Esophagus squamous epithelium (tissue), 5 donors: ENCODE measurements at places on chromosomes 12 and 14. TPM values are rescaled to one million over a fixed set of nuclear protein-coding genes. Genes with fewer than 3 reads are reported as not detected.

Gene ERGIC2
- total RNA-seq, result 75.2 TPM

Gene KRT2
- total RNA-seq, result not detected

Gene SPTB
- 2.7 TPM for total RNA-seq

Gene RD3L
- not detected for total RNA-seq

Gene TEDC1
- 12.8 TPM for total RNA-seq

Gene KCNJ8
- 5.0 TPM for total RNA-seq

Gene AMHR2
- 0.76 TPM for total RNA-seq

Gene TMPRSS12
- total RNA-seq, result not detected

- no peaks in the 10 kb centered on the region for H3K27me3 ChIP-seq
- DNase-seq, result no peak
- H3K36me3 ChIP-seq, result no peaks in the 10 kb centered on the region
Measured at GRCh38 chr12:26467351-26467750, 272.0 kb downstream of the SSPN start.

GRCh38 chr12:116397148-116397547, 119.7 kb upstream of the MED13L start:
- DNase-seq, result no peak
- no peak overlapping the region for H3K4me3 ChIP-seq
- H3K27me3 ChIP-seq, result no peaks in the 10 kb centered on the region
- H3K4me1 ChIP-seq, result no peaks in the 10 kb centered on the region

DNA sequence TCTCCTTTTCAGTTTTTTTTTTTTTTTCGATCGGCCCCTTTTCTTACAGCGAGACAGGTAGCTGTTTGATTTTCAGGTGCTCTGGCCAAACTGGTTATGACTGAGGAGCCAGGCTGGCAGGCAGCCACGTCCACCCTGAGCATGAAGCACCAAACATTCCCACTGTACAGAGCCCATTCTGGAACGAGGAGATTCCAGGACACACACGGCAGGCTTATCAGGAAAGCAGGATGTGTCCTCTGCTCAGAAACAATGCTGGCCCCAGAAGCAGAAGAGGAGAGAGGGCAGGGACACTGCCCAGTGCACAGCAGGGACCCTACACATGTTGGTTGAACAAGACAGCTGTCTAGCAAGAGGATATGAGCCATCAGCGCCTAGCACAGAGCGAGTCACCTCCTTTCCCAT, 3.7 kb upstream of the KRT2 start:
- no peaks in the 10 kb centered on the region for H3K36me3 ChIP-seq
- no peak overlapping the region for H3K4me3 ChIP-seq
- no peak for DNase-seq
- H3K27ac ChIP-seq, result no peak overlapping the region
- peaks cover 28% of the 10 kb centered on the region for H3K27me3 ChIP-seq

DNA sequence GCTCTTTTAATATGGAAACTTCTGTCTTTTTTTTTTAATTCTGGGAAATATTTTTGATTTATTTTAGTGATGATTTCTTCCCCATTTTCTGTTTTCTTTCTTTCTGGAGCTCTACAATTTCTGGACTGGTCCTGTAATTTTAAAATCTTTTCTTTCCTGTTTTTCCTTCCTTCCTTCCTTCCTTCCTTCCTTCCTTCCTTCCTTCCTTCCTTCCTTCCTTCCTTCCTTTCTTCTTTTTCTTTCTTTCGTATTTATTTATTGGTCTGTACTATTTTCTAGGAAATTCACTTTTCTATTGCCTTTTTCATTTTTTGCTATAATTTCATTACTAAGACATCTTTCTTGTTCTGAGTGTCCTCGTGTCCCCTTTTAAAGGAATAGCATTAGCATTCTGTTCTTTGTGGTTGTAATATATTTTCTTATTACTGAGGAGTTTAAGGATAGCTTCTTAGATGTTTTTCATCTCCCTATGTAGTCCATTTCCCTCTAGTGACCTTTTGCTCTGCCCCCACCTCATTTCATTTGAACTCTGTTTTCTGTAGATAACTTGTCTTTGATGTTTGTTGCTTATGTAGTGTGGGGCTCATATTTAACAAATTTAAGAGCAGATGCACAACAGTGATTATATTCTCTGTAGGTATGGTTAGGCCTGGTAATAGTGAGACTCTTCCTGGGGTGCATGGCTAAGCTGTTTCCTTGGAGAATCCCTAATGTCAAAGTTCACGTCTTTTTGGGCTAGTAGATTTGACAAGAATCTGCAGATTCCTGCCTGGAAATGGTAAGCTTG, 38.0 kb downstream of the TBC1D15 start:
- no peak overlapping the region for H3K4me3 ChIP-seq
- no peaks in the 10 kb centered on the region for H3K36me3 ChIP-seq
- no peaks in the 10 kb centered on the region for H3K27me3 ChIP-seq
- DNase-seq, result no peak

DNA sequence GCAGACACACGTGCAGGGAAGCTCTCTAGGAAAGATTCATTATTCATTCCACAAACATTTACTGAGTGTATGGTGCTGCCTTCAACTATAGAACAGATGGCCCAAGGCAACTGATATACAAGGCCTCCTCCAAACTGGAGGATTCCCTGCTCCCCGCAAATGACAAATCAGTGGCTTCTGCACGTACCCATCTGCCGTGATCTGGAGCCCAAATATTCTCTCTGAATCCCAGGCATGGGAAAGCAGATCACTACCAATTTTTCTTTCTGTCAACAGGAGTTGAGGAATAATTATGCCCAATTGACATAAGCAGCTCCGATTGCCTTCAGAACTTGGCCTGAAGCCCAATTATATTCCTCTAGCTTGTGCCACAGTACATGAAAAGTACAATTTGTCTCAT, 174.2 kb upstream of the CCDC196 start:
- no peak overlapping the region for H3K27ac ChIP-seq
- H3K4me1 ChIP-seq, result no peaks in the 10 kb centered on the region
- DNase-seq, result no peak

DNA sequence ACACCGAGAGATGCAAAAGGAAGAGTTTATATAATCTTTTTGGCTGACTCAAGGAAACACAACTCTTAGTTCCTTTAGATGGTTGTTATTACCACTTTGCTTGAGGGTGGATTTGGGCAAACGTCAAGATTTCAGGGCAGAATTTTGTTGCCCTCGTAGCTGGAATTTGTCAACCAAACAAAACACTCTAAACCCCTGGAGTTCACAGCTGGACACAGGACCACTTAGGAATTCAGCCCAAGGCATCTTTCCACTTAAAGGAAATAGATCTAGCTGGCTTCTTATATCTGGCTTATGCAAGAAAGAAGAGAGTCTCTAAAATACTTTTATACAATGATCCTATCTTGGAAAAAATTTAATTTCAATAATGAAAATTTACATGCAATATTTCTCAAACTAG, 237.8 kb upstream of the LRIG3 start:
- H3K27ac ChIP-seq, result no peak overlapping the region
- no peak overlapping the region for H3K4me3 ChIP-seq
- H3K36me3 ChIP-seq, result no peaks in the 10 kb centered on the region
- no peak for DNase-seq

DNA sequence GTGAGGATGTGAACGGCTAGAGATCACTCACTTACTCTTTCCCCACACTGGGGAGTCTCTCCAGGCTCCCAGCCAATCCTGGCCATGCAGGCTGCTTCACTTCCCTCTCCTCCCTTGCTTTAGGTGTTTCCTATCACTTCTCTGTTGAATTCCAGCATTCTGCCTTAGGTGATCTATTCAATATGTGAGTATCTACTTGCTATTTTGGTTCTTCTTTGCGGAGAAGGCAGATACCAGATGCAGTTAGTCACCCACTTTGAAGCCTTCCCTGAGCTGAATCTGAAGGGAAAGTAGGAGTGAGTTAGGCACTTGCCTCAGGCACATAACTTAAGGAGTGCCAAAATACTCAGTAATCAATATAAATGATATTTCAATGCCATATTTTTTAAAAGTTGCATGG, 36.0 kb upstream of the FAR2 start:
- H3K27me3 ChIP-seq, result no peaks in the 10 kb centered on the region
- no peaks in the 10 kb centered on the region for H3K4me1 ChIP-seq
- H3K36me3 ChIP-seq, result no peaks in the 10 kb centered on the region

DNA sequence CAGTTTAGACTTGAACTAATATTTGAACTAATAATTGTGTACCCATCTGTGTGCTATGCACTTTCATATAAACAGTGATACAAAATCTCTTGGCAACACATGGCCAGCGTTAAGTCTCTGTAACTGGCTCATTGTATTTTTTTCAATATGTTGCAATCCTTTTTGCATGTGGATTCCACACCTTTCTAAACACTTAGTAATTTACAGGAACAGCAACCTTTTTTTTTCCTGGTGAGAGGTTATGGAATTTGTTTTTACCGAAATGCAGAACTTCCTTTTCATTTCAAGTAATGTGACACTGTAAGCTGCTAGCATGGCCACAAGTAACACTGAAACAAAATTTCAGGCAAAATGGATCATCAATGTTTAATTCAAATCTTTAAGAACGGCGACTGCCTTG, 45.4 kb upstream of the EPS8 start:
- no peak overlapping the region for H3K27ac ChIP-seq
- H3K36me3 ChIP-seq, result no peaks in the 10 kb centered on the region
- H3K4me3 ChIP-seq, result no peak overlapping the region
- H3K27me3 ChIP-seq, result no peaks in the 10 kb centered on the region
- H3K4me1 ChIP-seq, result no peaks in the 10 kb centered on the region
- DNase-seq, result no peak

GRCh38 chr14:102603293-102603907, 11.0 kb downstream of the RCOR1 start:
- peaks cover 11% of the 10 kb centered on the region for H3K4me1 ChIP-seq
- no peak for DNase-seq
- H3K36me3 ChIP-seq, result no peaks in the 10 kb centered on the region
- H3K27ac ChIP-seq, result no peak overlapping the region
- no peaks in the 10 kb centered on the region for H3K27me3 ChIP-seq

DNA sequence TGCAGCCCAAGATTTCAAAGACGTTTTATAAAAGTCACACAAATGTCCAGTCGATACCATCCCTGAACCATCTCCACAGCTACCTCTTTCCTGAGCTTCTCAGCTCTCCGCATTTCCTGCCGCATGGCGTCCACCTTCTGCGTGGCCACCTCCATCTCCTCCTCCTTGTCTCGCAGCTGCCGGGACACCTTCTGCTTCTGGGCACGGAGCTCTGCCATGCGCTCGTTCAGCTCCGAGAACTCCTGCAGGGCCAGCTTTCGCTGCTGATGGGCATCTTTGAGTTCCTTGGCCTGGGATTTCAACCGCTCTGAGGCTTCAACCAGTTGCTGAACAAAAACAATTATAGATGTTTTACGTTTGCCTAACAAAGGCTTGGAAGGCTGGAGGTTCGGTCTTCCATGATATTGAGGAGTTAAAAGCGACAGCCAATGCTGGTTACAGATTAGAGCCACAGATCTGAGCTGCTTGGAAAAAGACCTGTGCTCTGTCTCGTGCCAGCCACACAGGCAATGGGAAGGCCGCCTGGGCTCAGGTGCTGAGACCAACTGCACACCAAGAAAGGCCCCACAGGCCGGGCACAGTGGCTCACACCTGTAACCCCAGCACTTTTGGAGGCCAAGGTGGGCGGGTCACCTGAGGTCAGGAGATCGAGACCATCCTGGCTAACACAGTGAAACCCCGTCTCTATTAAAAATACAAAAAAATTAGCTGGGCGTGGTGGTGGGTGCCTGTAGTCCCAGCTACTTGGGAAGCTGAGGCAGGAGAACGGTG, 49.6 kb downstream of the AMN start:
- peaks cover 46% of the 10 kb centered on the region for H3K36me3 ChIP-seq
- H3K4me1 ChIP-seq, result no peaks in the 10 kb centered on the region
- no peak overlapping the region for H3K27ac ChIP-seq
- H3K27me3 ChIP-seq, result no peaks in the 10 kb centered on the region
- DNase-seq, result no peak

GRCh38 chr14:23186913-23187654, 3.6 kb upstream of the SLC7A8 start:
- no peak overlapping the region for H3K27ac ChIP-seq
- peaks cover 3% of the 10 kb centered on the region for H3K4me1 ChIP-seq
- no peak for DNase-seq

DNA sequence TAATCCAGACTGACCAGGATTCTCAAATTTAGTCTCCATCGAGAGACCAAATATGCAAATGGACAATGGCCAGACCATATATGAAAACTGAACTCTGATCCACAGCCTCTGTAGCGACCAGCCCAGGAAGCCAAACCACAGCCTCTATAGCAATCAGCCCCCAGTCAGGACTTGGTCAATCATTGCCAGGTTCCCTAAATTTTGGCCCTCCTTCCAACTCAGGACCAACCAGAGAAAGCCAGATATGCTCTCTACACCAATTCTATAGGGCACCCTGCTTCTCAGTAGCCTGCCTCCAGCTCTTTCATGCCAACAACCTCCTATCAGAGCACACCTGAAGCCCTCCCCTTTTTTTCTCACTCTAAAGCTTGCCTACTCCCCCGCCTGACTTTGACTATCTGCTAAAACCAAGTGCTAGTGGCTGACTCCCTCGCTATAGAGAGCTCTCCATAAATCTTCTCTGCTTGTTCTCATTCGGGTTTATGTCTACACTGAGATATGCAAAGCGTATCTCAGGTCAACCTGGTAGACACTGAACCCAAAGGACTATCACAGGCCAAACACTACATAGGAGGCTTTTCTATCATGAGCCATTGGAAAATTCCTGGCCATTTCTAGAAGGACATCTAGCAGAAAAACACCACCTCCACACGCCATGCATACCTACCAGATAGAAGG, 110.5 kb upstream of the FUT8 start:
- peaks cover 21% of the 10 kb centered on the region for H3K4me1 ChIP-seq
- no peaks in the 10 kb centered on the region for H3K36me3 ChIP-seq

DNA sequence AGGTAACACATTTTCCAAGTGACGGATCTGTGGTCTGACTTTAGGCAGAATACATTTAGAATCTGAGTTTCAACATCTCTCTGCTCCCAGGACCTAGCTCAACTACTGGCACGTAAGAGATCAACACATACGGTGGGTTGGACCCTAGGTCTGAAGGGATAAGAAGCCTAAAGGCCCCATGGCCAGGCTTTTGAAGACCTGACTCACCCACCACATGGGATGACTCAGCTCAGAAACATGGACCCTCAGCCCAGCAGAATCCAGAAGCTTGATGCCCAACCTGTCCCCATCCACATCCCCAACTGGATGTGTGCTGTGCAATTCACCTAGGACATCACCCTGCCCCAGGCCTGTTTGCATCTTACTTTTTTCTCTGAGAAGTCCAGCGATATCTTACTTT, 770.2 kb downstream of the BCL11B start:
- no peak overlapping the region for H3K27ac ChIP-seq
- no peak overlapping the region for H3K4me3 ChIP-seq
- DNase-seq, result no peak
- peaks cover 2% of the 10 kb centered on the region for H3K4me1 ChIP-seq
- H3K27me3 ChIP-seq, result no peaks in the 10 kb centered on the region

- peaks cover 69% of the 10 kb centered on the region for H3K36me3 ChIP-seq
- H3K4me3 ChIP-seq, result no peak overlapping the region
- no peaks in the 10 kb centered on the region for H3K27me3 ChIP-seq
- H3K4me1 ChIP-seq, result no peaks in the 10 kb centered on the region
Measured at GRCh38 chr12:106412563-106412962, 55.0 kb downstream of the POLR3B start.
